ENCODE measurements at places on chromosomes 1 and 21.

- H3K27ac ChIP-seq = no peak overlapping the region
- no peaks in the 10 kb centered on the region for H3K27me3 ChIP-seq
- no peaks in the 10 kb centered on the region for H3K36me3 ChIP-seq
- no peaks in the 10 kb centered on the region for H3K4me1 ChIP-seq
These were observed 494.7 kb upstream of the ADGRL2 start for GRCh38 chr1:81305997-81306452.

GRCh38 chr1:233394860-233395717 is 67.6 kb downstream of the MAP3K21 start:
- no peaks in the 10 kb centered on the region for H3K36me3 ChIP-seq
- no peaks in the 10 kb centered on the region for H3K27me3 ChIP-seq
- H3K4me1 ChIP-seq = no peaks in the 10 kb centered on the region
- no peak overlapping the region for H3K27ac ChIP-seq
- DNase-seq = no peak
- no peak overlapping the region for H3K4me3 ChIP-seq

DNA sequence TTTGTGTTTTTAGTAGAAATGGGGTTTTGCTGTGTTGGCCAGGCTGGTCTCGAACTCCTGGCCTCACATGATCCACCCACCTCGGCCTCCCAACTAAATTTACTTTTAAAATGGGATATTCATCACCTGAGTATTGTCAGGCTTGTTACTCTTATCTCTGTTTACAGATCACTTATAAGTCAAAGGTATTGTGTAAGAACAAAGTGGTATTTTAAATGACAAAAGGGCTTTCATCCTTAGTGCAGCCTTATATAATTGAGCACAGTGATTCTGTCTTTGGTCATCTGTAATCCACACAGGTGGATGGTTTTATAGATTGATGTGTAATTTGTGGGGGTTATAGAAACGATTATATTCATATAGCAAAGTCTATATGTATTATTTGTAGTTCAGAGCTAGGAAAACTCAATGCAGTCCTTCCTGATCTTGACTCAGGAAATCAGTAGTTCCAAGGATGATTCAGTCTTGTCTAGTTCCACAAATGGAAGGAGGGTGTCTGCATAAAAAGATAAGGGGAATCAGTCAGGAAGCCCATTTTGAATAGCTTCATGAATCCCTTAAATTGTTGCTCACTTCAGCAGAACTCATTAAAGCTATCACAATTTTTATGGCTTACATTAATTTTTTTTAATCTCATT is 34.6 kb downstream of the STXBP3 start:
- peaks cover 87% of the 10 kb centered on the region for H3K36me3 ChIP-seq
- H3K27me3 ChIP-seq = no peaks in the 10 kb centered on the region
- H3K4me1 ChIP-seq = no peaks in the 10 kb centered on the region

- H3K27ac ChIP-seq = peak overlapping the region; percentile 88
- no peaks in the 10 kb centered on the region for H3K27me3 ChIP-seq
- no peaks in the 10 kb centered on the region for H3K36me3 ChIP-seq
- DNase-seq = no peak
- H3K4me3 ChIP-seq = no peak overlapping the region
These were observed 14.6 kb upstream of the TRIM63 start for GRCh38 chr1:26082020-26082350.

DNA sequence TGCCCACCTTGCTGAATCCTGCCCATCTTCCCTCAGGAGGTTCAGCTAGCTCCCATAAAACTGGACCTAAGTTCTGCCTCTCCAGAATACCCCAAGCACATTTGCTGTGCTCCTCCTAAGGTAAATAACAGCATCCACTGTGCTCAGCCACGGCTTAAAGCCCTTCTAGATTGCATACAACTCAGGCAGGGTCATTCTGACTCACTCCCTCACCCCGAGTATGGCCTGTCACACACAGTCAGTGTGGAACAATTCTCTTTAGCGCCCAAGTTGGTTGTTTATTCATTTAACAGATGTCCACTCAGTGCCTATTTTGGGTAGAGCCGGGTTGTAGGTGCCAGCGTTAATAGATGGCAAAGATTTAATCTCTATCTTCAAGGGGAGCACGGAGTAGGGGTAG is 147.5 kb upstream of the EDN2 start:
- no peaks in the 10 kb centered on the region for H3K4me1 ChIP-seq
- no peaks in the 10 kb centered on the region for H3K36me3 ChIP-seq
- H3K27ac ChIP-seq = no peak overlapping the region
- no peak for DNase-seq
- H3K27me3 ChIP-seq = no peaks in the 10 kb centered on the region

DNA sequence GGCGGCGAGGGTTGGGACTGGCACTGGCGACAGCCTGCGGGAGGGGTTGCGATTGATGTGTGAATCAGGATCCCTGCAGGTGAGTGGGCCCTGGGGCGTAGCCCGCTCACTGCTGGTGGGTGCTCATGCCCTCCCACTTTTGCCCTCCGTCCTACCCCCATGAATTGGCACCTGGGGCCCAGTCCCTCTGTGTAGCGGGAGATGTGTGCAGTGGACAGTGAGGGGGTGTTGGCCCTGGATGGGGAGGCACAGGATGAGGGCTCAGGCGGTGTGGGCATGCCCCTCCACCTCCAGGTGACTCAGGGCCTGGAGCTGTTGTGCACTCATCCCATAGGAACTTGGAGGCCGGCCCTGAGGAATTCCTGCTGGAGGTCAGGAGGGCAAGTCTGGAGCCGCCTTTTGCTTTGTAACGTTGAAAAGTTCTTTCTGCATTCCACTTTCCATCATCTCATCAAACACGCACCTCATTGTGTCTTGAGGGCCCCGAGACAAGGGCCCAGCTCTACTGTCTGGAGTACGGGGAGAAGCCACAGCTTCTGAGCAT is 3.0 kb downstream of the PEAR1 start:
- DNase-seq = no peak
- peak overlapping the region; percentile 94 for H3K27ac ChIP-seq
- H3K4me3 ChIP-seq = no peak overlapping the region
- peaks cover 6% of the 10 kb centered on the region for H3K27me3 ChIP-seq
- H3K36me3 ChIP-seq = no peaks in the 10 kb centered on the region

- H3K4me1 ChIP-seq = peaks cover 18% of the 10 kb centered on the region
- H3K36me3 ChIP-seq = no peaks in the 10 kb centered on the region
- no peaks in the 10 kb centered on the region for H3K27me3 ChIP-seq
These were observed 19.5 kb downstream of the TEX35 start for GRCh38 chr1:178532392-178532791.

DNA sequence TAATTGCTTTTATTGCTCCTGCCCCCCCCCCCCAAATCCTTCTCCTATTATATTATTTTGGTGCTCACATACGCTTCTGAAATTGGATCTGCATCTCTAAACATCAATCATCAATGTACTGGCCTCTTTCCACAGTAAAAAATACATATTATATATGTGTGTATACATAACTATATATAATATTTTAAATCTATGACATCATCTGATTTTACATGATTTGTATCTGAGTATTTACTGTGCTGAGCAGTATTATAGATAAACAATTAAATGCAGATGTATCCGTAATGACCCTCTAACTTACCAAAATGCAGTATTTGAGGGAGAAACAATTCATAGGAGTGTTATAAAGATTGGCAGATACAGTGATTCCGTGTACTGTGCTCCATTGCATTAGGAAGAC is 832 bp downstream of the PLPPR4 start:
- H3K4me3 ChIP-seq = no peak overlapping the region
- H3K27ac ChIP-seq = no peak overlapping the region
- peaks cover 7% of the 10 kb centered on the region for H3K4me1 ChIP-seq
- no peak for DNase-seq
- H3K27me3 ChIP-seq = peaks cover 18% of the 10 kb centered on the region

DNA sequence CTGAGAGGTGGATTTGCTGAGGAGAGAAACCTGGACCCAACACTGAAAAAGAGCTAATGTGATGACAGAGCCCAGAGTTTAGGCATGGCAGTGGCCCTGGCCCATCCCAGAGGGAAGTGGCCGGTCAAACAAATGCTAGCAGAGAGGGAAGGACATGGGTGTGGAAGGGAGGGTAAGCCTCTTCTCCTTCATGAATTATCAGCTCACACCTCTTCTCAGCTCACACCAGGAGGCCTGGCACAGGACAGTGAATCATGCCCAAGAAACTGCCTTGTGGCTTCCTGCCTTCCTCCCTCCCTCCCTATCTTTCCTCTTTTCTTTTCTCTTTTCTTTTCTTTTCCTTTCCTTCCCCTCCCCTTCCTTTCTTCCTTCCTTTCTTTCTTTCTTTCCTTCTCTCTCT is 1.3 kb upstream of the SPRR3 start:
- H3K27ac ChIP-seq = no peak overlapping the region
- DNase-seq = no peak
- no peaks in the 10 kb centered on the region for H3K36me3 ChIP-seq
- no peaks in the 10 kb centered on the region for H3K4me1 ChIP-seq
- H3K27me3 ChIP-seq = no peaks in the 10 kb centered on the region
- no peak overlapping the region for H3K4me3 ChIP-seq

- H3K4me3 ChIP-seq = no peak overlapping the region
- no peak overlapping the region for H3K27ac ChIP-seq
- H3K36me3 ChIP-seq = no peaks in the 10 kb centered on the region
These were observed 57.2 kb upstream of the LRRN2 start for GRCh38 chr1:204742676-204743251.

DNA sequence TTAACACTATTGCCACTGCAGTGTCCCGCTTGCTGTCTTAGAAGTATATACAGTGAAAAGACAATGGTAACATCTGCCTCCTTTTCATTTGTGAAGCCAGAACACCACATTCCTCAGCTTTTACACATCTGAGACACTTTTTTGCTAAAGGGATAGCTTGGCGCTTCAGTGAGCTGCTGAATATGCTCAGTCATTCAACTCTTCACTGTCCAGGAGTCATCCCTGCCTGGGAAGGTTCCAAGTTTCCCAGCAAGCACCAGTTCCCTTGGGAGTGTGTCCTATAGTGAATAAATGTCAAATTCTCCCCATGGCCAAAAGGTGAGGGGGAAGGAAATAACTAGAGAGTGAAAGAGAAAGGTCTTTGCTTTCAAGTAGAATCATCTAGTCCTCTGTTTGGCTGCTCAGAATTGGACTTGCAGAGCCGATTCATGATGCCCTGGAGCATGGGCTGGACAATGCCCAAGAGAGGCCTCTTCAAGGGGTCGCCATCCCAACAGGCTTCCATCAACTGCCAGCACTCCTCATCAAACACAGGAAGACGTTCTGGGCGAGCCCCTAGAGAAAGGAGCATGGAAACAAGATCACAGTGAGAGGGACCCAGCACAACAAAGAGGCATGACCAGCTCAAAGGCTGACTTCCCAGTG is 25.5 kb upstream of the RBBP5 start:
- H3K27me3 ChIP-seq = no peaks in the 10 kb centered on the region
- H3K36me3 ChIP-seq = no peaks in the 10 kb centered on the region
- no peak for DNase-seq
- no peaks in the 10 kb centered on the region for H3K4me1 ChIP-seq
- H3K4me3 ChIP-seq = no peak overlapping the region

DNA sequence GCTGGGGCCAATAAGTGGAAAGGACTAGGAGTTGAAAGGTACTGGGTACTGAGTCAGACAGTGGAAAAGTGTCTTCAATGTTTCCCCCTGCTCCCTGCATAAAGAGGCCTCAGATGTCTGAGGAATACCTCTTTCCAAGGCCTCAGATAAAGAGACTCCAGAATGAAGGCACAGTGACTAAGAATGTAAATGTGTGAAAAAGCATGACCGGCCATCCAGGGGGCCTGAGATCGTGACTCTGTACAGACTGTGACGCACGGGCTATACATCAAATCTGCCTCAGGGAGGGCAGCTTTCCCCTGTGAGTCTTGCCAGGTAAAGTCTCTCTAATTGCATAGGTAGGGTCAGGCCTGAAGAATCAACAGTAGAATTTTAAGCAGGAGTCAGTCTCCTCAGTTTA is 1690.5 kb downstream of the KCNT2 start:
- H3K27me3 ChIP-seq = no peaks in the 10 kb centered on the region
- no peaks in the 10 kb centered on the region for H3K4me1 ChIP-seq
- H3K36me3 ChIP-seq = no peaks in the 10 kb centered on the region

- DNase-seq = no peak
- H3K4me3 ChIP-seq = no peak within 1 kb of the TSS
- no peak within 1 kb of the TSS for H3K27ac ChIP-seq
- no peaks in the 10 kb centered on the region for H3K36me3 ChIP-seq
- peaks cover 80% of the 10 kb centered on the region for H3K27me3 ChIP-seq
These were observed at the start of gene RIPK4 for GRCh38 chr21:41766883-41767605. RIPK4 (minus strand) TSS chr21:41767052; CDS start chr21:41767041, 11 bp downstream.

GRCh38 chr1:151828921-151829320 is 2.7 kb downstream of the RORC start:
- no peaks in the 10 kb centered on the region for H3K36me3 ChIP-seq
- peaks cover 58% of the 10 kb centered on the region for H3K4me1 ChIP-seq
- H3K27ac ChIP-seq = peak overlapping the region; percentile 98
- no peak overlapping the region for H3K4me3 ChIP-seq
- no peak for DNase-seq
- no peaks in the 10 kb centered on the region for H3K27me3 ChIP-seq

- H3K36me3 ChIP-seq = no peaks in the 10 kb centered on the region
- no peak overlapping the region for H3K4me3 ChIP-seq
- H3K27me3 ChIP-seq = no peaks in the 10 kb centered on the region
- H3K4me1 ChIP-seq = peaks cover 10% of the 10 kb centered on the region
- no peak for DNase-seq
These were observed 6.0 kb upstream of the CLIC4 start for GRCh38 chr1:24739241-24739640.

- H3K27ac ChIP-seq = peak overlapping the region; percentile 75
- H3K4me3 ChIP-seq = no peak overlapping the region
- no peaks in the 10 kb centered on the region for H3K27me3 ChIP-seq
These were observed 60.7 kb downstream of the CASZ1 start for GRCh38 chr1:10735563-10736305.

GRCh38 chr1:65059930-65060538 is 88.0 kb upstream of the AK4 start:
- DNase-seq = no peak
- no peaks in the 10 kb centered on the region for H3K27me3 ChIP-seq
- H3K36me3 ChIP-seq = peaks cover 32% of the 10 kb centered on the region
- peaks cover 95% of the 10 kb centered on the region for H3K4me1 ChIP-seq
- peak overlapping the region; percentile 61 for H3K27ac ChIP-seq
